Hematopoietic multipotent progenitor cell (in vitro differentiated cells): ENCODE measurements at places on chromosomes 12 and 14.
A peak's percentile ranks its signal among the peaks of the same experiment; 100 is the strongest.

GRCh38 chr12:121582583-121583333 lies 1.9 kb upstream of the KDM2B start:
- peak; percentile 46 for DNase-seq

GRCh38 chr14:72523424-72524294 lies 370.2 kb downstream of the DPF3 start:
- DNase-seq = no peak

GRCh38 chr12:6872073-6873048 lies 742 bp downstream of the SPSB2 start:
- peak; percentile 76 for DNase-seq

DNA sequence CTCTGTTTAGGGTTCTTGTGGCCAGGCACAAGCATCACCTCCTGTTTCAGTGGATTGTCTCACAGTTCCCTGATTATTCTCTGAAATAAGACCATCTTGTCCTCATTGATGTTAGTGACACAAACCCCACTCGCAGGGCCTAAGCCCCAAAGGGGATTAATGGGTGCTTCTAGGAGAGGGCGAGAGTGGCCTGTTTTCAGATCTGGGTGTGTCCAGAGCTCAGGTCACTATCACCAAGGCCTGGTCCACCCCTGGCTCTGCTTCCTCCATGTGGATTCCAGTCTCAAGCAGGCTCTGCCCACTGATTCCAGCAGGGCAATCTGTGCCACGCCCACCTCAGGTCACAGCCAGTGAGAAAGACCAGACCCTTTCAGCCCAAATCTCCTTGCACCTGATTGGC lies 361.9 kb downstream of the ADGRD1 start:
- DNase-seq = no peak

GRCh38 chr12:57011438-57012424 lies 4.6 kb downstream of the TAC3 start:
- DNase-seq = no peak

- no peak for DNase-seq
Measured at GRCh38 chr12:96986883-96987523, 79.9 kb downstream of the NEDD1 start.

DNA sequence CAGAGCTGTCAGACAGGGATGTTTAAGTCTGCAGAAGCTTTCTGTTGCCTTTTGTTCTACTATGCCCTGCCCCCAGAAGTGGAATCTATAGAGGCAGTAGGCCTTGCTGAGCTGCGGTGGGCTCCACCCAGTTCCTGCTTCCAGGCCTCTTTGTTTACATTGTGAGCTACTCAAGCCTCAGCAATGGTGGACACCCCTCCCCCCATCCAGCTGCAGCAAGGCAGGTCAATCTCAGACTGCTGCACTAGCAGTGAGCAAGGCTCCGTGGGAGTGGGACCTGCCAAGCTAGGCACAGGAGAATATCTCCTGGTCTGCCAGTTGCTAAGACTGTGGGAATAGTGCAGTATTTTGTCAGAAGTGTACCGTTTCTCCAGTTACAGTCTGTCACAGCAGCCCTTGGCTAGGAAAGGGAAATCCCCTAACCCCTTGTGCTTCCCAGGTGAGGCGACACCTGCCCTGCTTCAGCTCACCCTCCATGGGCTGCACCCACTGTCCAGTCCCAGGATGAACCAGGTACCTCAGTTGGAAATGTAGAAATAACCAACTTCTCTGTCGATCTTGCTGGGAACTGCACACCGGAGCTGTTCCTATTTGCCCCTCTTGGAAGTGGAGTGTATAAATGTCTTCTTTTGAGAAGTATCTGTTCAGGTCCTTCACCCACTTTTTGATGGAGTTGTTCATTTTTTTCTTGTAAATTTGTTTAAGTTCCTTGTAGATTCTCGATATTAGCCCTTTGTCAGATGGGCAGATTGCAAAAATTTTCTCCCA lies 213.5 kb upstream of the SLC38A2 start:
- DNase-seq = peak; percentile 5

DNA sequence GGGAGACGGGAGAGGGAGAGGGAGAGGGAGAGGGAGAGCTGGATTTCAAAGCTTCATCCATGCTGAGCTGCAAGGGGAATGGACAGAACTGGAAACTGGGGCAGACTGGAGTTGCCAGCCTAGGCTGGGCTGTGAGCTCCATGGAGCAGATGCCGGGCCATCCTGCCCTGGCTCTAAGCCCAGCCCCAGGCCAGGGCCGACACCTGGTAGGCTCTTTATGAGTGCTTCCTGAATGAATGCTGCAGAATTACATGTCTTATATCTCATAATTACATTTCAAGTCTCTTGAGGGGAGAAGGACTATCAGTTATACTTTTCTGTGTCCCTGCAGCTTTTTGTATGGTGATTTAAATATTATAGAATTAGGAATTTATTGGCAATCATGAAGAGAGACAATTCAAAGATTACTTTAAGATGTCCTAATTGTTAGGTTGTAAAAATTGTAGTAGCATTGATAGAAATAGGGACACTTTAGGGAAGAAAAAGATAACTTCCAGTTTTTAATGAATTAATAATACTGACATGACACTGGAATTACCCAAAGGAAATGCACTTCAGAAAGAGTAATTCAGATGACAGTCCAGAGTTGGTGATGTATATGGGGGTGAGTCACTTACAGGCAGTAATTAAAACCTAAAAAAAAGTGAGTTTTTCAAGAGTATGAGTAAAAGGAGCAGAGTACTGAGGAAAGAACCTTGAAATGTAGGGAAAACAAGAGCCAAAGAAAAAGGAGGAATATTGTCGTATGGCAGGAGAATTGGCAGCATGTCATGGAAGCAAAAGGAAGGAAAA lies 29.0 kb downstream of the SCYL2 start:
- DNase-seq = no peak

DNA sequence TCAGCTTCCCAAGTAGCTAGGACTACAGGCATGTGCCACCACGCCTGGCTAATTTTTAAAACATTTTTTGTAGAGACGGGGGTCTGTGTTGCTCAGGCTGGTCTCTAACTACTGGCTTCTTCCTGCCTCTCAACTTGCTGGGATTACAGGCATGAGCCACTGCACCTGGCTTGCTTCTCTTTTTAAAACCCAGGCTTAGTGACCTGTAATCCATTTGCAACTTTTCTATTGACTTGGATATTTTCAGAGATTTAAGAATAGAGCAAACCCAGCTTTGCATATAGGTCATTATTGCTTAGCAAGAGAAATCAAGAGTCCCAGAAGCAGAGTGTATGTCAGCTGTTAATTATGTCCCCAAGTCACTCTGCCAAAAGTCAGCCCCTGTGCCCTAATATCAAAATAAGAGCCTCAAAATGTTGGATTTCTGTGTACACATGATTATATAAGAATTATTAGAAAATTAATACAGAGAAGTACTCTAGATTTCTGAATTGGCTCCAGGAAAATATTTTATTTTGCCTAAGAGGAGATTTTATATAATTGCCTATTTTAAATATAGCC lies 24.9 kb downstream of the TCP11L2 start:
- DNase-seq = no peak

DNA sequence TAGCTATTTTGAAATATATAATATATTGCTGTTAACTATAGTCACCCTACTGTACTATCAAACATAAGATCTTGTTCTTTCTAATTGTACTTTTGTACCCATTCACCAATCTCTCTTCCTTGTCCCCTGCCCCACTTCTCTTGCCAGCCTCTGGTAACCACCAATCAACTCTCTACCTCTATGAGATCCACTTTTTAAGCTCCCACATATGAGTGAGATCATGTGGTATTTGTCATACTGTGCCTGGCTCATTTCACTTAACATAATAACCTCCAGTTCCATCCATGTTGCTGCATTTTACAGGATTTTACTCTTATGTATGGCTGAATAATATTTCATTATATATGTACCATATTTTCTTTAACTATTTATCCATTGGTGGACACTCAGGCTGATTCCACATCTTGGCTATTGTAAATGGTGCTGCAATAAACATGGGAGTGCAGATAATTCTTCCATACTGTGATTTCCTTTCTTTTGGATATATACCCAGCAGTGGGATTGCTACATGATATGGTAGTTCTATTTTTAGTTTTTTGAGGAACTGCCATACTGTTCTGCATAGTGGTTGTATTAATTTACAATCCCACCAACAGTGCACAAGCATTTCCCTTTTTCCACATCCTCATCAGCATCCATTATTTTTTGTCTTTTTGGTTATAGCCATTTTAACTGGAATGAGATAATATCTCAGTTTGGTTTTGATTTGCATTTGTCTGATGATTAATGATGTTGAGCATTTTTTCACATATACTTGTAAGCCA lies 33.5 kb upstream of the SPIC start:
- DNase-seq = no peak

GRCh38 chr14:62885451-62885850 lies 159.8 kb downstream of the KCNH5 start:
- no peak for DNase-seq

GRCh38 chr12:15220915-15221885 lies at the start of gene RERG:
Gene RERG, minus strand, starts transcription at chr12:15221417. Its CDS starts 3,928 bp downstream, at chr12:15217489.
- peak; percentile 63 for DNase-seq

- no peak for DNase-seq
Measured at GRCh38 chr14:35558680-35559079, 24.7 kb downstream of the INSM2 start.

DNA sequence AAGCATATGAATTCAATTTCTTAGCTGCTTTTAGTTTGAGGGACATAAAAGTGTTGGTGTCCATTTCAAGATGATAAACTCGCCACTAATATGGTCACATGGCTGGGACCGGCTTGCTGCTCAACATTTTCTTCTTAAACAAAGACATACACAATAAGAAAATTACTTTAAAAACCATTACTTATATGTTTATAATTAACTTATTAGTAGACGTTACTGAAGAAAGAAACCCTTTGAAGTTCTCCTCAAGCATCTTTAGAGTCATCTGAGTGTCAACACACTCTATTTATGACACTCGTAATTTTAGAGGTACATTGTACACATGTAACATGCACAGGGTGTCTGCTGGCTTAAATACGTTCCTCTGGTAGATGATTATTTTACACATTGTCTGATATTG lies 74.7 kb downstream of the BMP4 start:
- no peak for DNase-seq

DNA sequence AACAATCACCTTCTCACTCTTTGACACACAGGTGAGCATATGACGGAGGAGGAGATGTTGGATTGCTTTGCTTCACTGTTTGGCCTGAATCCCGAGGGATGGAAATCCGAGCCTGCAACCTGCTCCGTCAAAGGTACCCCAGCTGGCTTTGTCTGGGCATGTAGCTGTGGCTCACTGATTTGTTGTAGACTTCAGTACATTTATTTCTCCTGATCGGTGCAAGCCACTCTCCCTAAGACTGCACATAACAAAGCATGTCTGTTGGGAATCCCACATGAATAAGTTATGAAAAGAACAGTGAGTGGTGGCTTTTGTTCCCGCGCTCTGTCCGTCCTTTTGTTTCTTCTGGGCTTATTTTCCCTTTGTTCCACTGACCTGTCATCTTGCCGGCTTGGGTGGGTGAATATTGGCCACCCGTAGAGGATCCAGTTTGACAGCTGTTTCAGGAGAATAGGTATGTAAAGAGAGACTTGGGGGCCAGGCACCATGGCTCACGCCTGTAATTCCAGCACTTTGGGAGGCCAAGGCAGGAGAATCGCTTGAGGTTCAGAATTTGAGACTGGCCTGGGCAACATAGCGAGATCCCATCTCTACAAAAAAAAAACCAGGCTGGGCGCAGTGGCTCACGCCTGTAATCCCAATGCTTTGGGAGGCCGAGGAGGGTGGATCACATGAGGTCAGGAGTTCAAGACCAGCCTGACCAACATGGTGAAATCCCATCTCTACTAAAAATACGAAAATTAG lies 20.0 kb upstream of the BCL7A start:
- DNase-seq = no peak

DNA sequence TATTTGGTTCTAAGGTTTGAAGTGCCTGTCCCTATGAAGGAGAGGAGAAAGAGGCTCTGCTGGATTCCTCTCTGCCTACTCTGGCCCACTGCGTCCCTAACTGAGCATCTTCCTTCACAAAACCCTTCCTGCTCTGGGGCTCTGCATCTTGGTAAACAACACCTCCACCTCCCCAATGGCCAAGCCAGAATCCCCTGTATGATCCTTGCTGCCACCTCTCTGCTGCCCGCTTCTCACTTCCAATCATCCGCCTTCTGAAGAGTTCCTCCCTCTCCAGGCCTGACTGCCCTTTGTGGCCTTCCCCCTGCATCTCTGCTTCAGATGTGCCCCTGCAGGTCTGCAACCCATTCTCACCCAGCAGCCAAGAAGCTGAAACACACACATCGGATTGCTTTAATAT lies 110.6 kb upstream of the RPH3A start:
- DNase-seq = no peak

- no peak for DNase-seq
Measured at GRCh38 chr14:23522643-23523198, 28.8 kb downstream of the ZFHX2 start.

DNA sequence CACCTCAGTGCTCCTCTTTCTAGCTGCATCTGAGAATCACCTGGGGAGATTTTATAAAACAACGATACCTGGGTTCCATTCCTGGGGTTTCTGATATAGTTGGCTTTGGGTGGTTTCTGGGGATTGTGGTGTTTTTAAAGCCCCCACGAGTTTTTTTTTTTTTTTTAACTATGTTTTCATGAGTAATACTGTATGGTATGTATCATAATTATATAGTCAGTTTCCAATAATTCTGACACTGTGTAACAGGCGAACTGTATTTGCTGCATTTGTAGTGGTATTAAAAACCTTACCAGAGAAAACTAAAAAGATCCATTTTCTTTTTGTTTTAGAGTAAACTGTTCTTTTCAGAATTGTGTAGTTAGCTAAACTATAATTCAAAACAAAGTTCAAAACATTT lies 84.9 kb downstream of the SRGAP1 start:
- no peak for DNase-seq

DNA sequence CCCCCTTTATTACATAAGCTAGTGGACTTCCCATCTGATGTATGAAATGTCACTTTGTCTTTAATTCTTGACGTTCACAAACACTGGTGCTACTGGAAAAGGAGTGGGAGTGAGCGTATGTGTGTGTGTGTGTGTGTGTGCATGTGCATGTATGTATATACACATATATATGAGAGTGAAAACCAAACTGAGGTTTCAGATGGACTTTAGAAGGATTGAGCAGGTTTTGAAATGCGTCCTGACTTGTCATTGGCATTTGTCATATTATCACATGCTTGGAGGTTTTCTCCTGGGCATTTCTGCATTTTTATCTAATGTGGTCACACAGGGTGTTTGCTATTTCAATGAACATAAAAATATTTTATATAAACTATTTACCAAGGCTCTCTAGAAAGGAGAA lies 1085.9 kb downstream of the BCL11B start:
- DNase-seq = no peak

GRCh38 chr14:69483765-69484443 lies 624 bp upstream of the PLEKHD1 start:
- DNase-seq = no peak
